ENCODE measurements at places on chromosomes 7 and 10. TPM values are rescaled to one million over a fixed set of nuclear protein-coding genes. Genes with fewer than 3 reads are reported as not detected.

ITPRID1 gene
- not detected for total RNA-seq

C10orf143 gene
- 0.71 TPM for total RNA-seq

SNCG gene
- 8.9 TPM for total RNA-seq

CLRN3 gene
- total RNA-seq, result not detected

PIK3AP1 gene
- total RNA-seq, result 0.14 TPM

OPN4 gene
- total RNA-seq, result not detected

CHAT gene
- not detected for total RNA-seq

DBNL gene
- 186 TPM for total RNA-seq

CCDC146 gene
- total RNA-seq, result 1.5 TPM

PCGF5 gene
- total RNA-seq, result 16.5 TPM

PLA2G12B gene
- not detected for total RNA-seq
